Aorta (tissue), 5 donors: ENCODE measurements at places on chromosomes 6 and 20.

GRCh38 chr20:33820362-33820761 lies 9.2 kb downstream of the CHMP4B start:
- H3K4me1 ChIP-seq, result peaks cover 10% of the 10 kb centered on the region
- H3K27ac ChIP-seq, result no peak overlapping the region
- H3K4me3 ChIP-seq, result no peak overlapping the region
- no peaks in the 10 kb centered on the region for H3K36me3 ChIP-seq
- no peaks in the 10 kb centered on the region for H3K27me3 ChIP-seq
- DNase-seq, result no peak

GRCh38 chr6:138278326-138278725 lies 60.0 kb upstream of the PBOV1 start:
- H3K4me1 ChIP-seq, result no peaks in the 10 kb centered on the region
- no peak overlapping the region for H3K27ac ChIP-seq
- H3K27me3 ChIP-seq, result no peaks in the 10 kb centered on the region
- no peaks in the 10 kb centered on the region for H3K36me3 ChIP-seq

- H3K27ac ChIP-seq, result no peak overlapping the region
- H3K36me3 ChIP-seq, result no peaks in the 10 kb centered on the region
- peaks cover 5% of the 10 kb centered on the region for H3K27me3 ChIP-seq
- no peaks in the 10 kb centered on the region for H3K4me1 ChIP-seq
Observed at GRCh38 chr20:57263801-57264792, 2.3 kb downstream of the BMP7 start.

DNA sequence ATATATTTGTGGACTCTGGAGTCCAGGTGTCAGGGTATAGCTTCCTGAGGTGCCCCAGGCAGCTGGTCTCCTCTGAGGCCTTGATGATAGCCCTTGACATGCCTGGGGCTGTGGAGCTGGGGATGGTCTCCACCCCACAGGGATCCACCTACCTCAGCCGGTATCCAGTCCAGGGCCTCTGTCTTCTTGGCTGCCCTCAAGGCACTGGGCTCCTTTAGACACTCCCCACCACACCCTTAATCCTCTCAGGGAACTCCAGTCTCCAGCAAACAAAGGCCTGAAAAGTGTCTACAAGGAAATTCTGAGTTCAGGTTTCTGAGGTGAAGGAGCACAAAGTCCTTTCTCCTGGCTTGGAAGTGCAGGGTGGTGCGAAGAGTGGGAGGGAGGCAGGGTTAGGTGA lies 44.6 kb upstream of the DDR1 start:
- no peaks in the 10 kb centered on the region for H3K27me3 ChIP-seq
- H3K36me3 ChIP-seq, result no peaks in the 10 kb centered on the region
- no peak for DNase-seq
- no peak overlapping the region for H3K27ac ChIP-seq
- H3K4me1 ChIP-seq, result no peaks in the 10 kb centered on the region
- H3K4me3 ChIP-seq, result no peak overlapping the region

- H3K27ac ChIP-seq, result no peak overlapping the region
- no peaks in the 10 kb centered on the region for H3K4me1 ChIP-seq
- H3K27me3 ChIP-seq, result no peaks in the 10 kb centered on the region
- no peak for DNase-seq
Observed at GRCh38 chr6:72414657-72415056, 207.2 kb upstream of the KCNQ5 start.
